Hematopoietic multipotent progenitor cell (in vitro differentiated cells): ENCODE measurements at places on chromosomes 3 and 15. TPM values are rescaled to one million over a fixed set of nuclear protein-coding genes. Genes with fewer than 3 reads are reported as not detected.

DNA sequence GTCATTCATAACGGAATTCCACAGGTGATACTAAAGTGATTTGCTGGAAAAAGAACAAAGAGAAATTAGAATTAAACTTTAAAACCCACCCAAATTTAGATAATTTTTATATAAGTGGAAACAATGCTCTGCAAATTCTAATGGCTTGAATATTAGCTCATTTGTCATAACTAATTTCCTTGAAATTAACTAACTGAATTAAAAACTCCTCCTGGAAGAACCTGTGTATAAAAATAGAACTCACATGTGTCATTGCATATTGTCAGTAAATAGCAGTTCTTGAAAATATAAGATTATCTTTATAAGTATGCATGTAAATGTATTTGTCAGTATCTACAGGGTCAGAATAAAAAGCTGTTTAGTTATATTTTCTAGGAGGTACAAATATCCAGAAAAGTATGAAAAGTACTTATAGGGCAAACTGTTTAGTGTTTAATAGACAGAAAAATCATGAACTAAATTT lies 16.3 kb downstream of the ZIC1 start:
- DNase-seq: no peak

DNA sequence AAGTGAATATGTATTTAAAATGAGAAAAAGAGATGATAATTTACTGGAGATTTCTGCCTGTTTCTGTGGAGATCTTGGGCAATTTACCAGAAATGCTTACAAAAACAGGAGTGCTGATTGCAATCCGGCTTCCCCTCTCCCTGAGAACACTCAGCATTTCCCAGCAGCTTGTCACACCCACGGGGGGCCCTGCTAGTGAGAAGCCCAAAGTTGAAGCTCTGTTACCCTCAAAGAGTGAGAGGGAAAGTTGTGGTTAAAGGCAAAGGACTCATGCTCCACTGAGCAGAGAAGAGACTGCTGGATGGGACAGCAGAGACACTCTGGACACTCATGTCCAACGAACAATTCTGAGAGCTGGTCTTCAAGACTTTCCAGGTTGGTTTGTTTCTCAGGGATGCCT lies 2.9 kb downstream of the MCTP2 start:
- no peak for DNase-seq

DNA sequence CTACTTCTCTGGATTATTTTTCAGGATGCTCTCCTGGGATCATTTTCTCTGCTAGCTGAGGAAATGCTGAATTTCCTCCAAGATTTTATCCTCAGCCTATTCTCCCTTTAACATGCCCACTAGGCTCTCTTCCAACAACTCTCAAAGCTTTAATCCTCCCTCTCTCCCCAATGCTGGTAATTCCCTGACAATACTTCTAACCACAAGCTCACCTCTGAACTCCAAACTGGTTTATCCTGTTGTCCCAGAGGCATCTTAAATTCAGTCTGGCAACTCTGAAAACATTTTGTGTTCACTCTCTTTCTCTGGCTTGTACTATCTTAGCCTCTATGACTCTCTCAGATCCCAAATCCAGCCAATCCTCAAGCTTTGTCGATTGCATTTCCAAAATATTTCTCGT lies 490.3 kb downstream of the MECOM start:
- no peak for DNase-seq

DNA sequence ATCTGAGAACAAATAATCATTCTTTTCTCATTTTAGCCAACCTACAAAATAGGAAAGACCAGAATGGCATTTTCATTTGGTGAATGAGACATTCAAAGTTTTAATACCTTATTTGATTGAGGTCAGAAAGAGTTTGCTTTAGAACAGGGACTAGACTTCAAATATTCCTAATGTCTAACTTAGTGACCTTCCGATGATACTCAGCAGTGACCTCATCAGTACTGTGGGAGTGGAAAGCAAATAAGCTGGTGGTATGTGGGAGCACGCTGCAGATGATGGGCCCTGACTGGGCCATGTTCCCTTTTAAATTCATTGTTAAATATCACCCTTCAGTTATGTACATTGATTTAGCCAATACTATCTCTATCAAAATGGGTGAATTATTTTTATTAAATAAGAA lies 223.3 kb downstream of the P3H2 start:
- DNase-seq: no peak

DNA sequence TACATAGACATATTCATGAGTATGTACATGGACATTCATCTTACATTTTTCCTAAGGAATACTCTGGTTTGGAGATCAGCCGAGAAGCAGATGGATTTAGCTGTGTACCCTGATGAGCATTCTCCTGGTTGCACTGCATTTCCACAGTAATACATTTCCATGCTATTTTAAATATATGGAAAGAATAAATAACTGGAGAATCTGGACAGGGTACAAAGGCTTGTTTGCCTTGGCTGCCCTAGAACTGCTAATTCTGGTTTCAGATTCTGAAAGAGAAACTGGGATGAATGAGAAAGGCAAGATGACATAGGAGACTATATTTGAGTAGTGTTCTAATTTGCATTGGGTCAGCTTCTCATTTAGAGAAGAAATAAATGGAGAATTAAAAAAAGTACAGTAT lies 190.8 kb upstream of the FAM3D start:
- no peak for DNase-seq

DNA sequence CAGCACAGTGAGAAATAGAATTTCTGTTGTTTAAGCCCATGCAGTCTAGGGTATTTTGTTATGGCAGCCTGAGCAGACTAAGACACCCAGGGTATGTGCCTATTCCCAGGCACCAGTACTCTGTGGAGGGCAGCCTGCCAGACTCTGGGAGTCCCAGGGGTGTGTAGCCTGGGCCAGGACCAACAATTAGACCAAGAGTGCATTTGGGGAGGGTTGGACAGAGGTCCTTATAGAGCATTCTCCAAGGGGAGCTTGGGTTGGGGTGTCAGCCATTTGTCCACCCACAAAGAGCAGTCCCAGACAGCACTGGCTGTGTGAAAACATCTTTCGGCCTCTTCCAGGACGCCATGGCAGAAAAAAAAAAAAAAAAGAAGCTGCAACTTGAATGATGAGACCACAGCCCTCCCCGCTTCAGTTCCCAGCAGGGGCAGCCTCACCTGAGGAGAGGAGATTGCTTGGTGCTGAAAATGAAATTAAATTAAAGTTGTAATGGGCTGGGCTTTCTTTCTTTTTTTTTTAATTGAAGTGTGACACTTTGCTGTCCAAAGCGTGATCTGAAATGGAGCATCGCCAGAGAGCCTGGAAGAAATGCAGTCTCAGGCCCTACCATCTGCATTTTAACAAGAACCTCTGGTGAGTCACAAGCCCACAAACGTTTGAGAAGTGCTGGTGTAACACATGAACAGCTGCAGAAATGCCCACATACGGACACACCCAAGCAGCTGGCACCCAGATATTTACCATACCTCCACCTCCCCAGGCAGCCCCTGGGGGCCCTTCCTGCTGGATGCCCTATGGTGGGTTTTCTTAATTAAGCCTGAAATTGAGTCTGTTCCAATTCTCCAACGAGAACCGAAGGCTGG lies 21.3 kb upstream of the CAV3 start:
- no peak for DNase-seq

ARNT2 gene
- total RNA-seq: 0.54 TPM

GP9 gene
- 4.0 TPM for total RNA-seq

GABRA5 gene
- total RNA-seq: not detected

TMEM207 gene
- not detected for total RNA-seq
